NK-92 treated with Interleukin-12 subunit alpha and Interleukin-12 subunit beta, amount 100 ng/mL, for 24 hours (cell line): ENCODE measurements at places on chromosomes 4 and X.

DNA sequence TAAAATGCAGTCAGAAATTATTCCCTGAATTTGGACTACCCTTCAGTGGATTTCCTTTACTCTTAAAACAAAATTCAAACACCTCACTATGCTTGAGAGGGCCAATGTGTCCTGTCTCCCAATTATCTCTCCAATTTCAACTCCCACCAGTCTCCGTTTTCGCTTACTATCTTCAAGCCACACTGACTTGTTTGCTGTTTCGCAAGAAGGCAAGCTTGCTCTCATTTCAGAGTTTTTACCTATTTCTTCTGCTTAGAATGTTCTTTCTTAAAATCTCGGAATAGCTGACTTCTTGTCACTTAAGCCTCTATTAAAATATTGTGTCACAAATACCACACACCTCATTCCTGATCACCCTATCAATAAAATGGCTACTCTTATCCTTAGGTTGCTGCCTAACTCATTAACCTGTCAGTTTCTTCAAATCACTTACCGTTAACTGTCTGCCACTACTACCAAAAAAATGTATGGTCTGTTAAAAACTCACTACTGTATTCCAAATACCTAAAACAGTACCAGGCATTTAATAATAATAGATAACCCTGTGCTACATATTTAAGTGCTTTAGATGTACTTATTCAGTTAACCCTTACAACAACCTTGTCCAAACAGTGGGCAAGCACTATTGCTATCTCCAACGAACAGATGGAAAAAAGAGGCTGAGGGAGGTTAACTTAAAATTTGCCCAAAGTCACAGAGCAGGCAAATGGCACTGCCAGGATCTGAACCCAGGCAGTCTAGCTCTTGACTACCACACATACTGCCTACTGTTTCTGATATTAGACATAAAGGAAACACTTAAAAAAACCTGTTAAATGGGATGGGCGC lies 2.9 kb downstream of the UBA6 start:
- no peak for DNase-seq

GRCh38 chrX:139538907-139539790 lies 8.6 kb downstream of the F9 start:
- DNase-seq = no peak

- no peak for DNase-seq
Measured at GRCh38 chr4:137678796-137679195, 146.5 kb upstream of the PCDH18 start.

DNA sequence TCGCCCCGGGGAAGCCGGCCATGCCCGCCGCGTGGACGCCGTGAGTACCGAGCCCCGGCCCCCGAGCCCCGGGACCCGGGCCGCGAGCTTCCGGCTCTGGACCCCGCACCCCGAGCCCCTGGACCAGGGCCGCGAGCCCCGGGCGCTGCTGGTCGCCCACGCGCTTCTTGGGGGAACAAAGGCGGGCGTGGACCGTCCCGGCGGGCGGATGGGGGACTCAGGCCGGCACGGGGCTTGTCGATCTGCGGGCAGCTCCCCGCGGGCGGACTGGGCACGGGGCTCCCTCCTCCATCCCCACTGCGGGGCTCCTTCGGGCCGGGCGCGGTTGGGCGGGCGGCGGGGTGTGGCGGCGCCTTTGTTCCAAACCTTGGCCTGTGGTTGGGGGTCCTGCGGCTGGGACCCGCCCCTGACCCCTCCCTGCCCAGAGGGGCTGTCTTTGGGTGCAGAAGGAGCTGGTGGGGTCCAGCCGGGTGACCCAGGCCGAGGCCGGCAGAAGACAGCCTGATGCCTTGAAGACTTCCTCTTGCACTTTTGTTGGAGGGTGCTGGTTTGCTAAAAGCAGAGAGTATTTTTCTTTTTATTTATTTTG lies 25.2 kb upstream of the ADD1 start:
- DNase-seq = no peak

GRCh38 chr4:17630228-17630627 lies 15.8 kb downstream of the MED28 start:
- no peak for DNase-seq

DNA sequence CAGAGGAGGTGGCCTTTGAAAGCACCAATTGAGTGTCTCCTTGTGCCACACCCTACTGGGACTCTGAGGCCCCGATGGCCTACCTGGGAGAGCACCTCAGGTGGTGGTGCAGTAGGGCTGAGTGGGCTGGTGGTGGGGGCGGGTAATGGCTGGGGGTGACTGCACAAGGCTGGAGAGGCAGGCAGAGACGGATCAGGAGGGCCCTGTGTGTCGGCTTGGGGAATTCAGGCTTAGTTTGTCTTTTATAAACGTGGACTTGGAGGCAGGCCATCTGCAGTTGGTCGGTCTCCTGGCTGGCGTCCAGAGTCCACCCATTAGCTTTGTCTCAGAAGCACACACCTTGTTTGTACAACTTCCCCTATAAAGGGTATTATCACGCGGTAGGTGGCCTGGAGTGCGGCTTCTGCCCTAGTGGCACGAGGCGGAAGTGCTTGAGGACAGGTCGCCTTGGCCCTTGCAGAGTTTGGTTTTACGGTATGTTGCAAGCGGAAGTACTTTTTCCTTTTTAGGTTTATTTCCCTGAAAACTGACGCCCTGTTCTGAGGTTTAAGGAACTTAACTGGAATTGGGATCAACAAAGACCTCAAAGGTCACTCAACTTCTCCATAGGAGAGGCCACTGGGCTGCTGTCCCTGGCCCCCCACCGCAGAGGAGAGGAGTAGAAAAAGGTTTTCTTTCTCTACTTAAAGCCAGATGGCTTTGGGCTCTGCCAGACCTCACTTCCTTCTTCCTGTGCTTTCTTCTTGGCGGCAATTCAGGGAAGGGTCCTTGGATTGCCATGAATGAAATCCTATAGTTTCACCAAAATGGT lies 8.0 kb downstream of the TBC1D14 start:
- no peak for DNase-seq

DNA sequence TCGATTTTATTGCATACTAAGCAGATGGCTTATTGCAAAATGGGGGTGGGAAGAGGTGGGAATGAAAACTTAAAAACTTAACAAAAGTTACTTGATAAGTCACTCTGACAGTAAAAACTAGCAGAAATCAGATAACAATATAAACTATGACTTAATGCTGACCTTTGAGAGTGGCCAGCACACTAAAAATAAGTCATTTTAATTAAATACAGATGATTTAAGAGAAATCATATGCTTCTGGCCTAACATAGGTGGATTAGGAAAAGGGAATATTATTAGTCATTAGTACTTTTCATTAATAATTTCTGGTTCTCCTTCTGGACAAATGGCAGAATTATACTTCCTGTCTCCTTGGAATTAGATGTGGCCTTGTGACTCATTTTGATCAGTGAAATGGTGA lies 756.7 kb downstream of the PCDH19 start:
- DNase-seq = no peak

DNA sequence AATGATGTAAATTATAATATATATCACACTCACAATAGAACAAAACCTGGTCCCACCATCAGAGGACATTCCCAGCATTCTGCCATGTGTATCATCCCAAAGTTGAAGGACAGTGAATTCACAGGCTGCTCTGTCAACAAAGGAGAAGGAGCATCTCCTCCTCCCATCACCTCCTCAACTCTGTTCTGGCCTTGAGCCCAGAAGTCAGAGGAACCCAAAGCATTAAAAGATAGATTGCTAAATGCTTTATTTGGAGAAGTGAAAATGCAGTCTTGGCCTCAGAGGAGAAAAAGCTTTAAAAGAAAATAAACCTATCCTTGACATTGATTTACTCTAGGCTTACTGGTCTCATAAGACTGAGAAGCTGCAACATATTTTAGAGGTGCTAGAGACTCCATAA lies 268.8 kb upstream of the RASGEF1B start:
- DNase-seq = no peak

DNA sequence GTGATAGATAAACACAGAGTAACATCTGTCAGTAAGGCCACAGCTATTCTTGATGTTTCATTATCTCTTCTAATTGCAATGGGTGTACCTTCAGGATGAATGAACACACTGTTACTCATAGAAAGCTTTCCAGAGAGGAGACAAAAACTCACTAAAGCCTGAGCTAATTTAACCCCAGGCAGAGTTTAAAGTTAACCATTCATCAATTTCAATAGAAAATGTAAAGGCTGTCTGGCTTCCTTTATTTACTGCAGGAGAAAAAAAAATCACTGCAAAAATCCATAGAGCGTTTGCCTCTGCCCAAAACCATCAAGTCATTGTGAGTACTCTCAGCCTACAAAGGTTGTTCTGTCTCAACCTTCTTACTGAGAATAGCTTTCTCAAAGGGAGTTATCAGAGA lies 376.9 kb downstream of the PPP4R3C start:
- DNase-seq = no peak

DNA sequence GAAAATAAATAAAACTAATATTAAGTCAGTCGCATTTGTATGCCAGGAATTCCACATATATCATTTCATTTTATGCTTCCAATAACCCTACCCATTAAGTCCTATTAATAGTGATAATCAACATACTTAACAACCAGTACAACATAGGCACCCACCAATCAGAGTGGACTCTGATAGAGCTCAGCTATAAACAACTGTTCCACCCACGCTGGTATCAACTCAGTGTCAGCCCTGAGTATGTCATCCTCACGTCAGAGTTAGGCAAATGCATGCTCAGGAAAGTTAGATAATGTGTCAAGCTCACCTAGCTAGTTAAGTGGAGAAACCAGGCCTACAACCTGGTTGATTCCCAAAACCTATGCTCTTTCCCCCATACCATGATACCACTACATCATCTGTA lies 89.3 kb downstream of the SMARCA1 start:
- no peak for DNase-seq

- DNase-seq = no peak
Measured at GRCh38 chr4:47410271-47410670, 53.2 kb downstream of the COMMD8 start.

DNA sequence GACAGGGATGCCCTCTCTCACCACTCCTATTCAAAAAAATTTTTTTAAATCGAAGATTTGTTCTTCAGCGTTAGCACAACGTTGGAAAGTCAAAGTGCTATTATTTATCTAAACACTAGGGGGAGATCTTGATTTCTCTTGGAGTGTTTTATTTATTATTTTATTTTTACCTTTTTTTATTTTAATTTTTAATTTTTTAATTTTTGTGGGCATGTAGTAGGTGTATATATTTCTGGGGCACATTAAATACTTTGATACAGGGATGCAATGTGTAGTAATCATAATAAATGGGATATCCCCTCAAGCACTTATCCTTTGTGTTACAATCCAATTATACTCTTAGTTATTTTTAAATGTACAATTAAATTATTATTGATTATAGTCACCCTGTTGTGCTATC lies 37.4 kb upstream of the SLC10A4 start:
- DNase-seq = no peak

DNA sequence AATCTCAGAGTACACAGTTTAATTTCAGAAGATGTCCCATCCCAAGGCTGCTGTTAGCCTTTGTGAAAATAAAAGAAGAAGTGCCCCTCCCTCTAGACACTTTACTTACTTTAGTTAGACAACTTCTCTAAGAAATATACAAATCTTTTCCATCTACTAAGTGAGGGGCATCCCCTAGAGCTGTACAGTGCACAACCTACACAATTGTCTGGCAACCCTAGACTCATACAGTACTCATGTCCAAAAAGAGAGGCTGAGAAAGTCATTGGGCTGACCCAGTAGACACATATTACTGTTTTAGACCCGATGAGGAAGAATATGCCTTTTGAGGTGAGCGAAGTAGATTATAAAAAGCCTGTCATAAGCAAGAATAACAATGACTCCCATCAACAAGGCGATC lies 297.6 kb downstream of the IDS start:
- no peak for DNase-seq

GRCh38 chr4:128394778-128395177 lies 107.2 kb upstream of the PGRMC2 start:
- no peak for DNase-seq

DNA sequence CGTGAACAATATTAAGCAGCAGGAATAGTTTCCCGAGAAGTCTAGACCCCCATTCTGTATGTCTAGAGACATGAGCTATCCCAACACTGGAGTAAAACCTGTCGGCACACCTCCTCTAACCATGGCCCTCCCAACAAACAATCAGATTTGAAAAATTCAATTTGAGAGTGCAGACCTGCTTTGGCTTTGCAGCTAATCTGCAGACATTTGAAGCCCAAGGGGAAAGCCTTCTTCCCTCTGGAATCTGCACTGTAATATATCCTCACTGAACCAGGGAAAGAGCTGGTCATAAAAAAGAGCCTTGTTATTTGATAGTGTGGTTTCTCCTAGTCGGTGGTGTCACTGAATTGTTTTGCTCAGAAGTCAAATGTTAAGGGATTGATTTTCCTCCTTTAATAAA lies 44.6 kb upstream of the KLHL34 start:
- DNase-seq = no peak

DNA sequence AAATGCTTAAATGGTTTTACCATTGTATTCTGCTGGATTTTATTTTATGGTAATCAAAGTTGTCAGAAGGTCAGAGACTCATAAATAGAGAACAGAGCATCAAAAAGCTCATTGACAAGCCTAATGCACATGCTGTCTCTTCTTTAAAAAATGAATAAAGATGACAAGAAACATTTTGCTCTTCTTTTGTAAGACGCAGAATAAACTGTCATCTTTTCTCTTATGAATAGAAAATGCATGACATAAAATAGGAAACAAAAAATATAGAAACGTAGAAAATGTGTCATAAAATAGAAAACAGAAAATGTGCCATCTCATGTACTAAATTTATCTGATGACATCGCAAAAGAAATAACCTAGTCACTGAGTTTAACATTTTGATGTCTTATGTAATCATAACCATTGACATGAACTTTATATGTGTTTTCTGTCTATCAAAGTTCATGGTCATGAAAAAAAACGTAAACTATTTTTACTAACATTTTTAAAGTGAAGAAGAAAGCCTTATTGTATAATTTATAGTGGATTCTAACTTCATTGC lies 484.1 kb downstream of the TRIML1 start:
- no peak for DNase-seq

DNA sequence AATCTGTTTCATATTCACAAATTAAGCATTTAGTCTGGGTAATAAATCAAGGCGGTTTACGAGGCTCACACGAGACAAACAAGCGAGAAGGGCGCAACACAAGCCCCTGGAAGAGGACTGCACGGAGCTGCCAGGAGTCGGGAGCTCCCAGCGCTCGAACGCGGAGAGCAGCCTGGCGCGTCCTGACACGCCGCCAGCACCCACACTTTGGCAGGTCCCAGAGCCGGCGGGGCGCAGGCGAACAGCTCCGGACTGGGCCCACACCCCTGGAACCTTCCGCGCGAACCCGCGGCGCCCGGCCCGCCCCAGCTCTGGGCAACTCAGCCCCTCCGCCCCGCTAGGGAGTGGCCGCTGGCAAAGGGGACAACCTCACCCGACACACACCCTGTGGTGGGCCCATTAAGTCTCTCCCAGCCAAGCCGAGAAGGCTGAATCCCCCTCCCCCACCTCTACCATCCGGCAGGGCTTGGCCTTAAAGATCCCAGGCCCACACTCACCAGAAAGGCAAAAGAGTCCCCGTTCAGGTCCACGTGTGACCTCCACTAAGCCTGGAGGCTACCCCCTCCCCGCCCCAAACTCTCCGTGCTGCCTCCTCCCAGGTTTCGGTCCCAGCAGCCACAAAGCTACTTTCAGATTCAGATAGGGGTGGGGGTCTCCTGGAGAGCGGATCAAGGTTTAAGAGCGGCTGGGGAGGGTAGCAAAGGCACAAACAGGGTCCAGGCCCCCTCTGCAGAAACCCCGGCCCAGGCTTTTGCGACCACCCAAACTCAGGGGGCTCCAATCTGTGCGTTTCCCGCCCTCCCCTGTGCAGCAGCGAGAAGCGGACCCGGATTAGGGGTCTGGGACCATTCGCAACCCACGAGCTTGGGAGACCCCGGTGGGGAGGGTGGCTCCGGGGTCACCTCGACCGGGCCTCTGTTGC lies 47.5 kb upstream of the BCOR start:
- no peak for DNase-seq
